ENCODE measurements at places on chromosomes 4 and X.
A peak's percentile ranks its signal among the peaks of the same experiment; 100 is the strongest.

DNA sequence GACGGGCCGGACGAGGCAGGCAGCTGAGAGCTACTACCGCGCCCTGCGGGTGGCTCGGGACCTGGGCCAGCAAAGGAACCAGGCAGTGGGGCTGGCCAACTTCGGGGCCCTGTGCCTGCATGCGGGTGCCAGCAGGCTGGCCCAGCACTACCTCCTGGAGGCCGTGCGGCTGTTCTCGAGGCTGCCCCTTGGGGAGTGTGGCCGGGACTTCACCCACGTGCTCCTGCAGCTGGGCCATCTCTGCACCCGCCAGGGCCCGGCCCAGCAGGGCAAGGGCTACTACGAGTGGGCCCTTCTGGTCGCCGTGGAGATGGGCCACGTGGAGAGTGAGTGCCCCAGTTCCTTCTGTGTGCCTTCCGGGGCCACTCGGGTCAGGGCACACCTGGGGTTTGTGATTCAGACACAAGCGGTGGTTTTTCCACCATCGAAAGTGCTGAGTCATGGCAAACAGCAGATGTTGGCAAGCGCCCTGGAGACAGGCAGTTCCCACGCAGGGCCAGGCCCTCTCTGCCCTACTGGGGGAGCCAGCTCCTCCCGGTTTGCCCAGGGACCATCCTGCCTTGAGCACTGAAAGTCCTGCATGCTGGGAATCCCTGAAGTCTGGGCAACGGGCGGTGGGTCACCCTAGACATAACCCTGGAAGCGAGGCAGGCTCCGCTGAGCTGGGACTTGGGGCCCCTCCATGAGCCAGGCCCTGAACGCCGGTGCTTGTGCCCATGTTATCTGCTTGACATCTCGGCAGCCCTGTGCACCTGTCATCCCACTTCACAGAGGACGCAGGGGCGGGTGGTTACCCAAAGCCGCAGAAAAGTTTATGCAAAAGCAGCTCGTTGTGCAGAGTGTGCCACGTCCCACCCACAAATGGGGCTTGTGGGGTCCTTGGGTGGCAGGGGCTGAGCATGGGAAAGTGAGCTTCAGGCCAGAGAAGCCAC lies 29.5 kb downstream of the SH3TC1 start:
- no peak for DNase-seq

DNA sequence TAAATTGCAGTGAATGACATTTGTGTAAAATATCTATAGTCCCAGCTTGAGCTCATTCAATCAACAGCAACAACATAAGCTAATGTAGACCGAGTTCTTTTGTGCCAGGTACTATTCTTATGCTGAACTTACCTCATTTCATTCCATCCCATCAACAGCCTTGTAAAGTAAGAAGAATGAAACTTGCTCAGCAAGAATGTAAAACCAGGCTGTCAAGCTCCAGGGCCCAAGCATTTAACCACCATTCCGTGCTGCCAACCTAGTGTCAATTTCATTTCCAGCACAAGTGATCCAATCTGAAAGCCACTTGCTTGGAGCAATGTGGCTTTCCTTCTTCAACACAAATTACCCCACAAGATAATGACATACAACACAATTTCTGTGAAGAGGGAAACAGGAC lies 36.6 kb downstream of the RASSF6 start:
- DNase-seq: no peak

DNA sequence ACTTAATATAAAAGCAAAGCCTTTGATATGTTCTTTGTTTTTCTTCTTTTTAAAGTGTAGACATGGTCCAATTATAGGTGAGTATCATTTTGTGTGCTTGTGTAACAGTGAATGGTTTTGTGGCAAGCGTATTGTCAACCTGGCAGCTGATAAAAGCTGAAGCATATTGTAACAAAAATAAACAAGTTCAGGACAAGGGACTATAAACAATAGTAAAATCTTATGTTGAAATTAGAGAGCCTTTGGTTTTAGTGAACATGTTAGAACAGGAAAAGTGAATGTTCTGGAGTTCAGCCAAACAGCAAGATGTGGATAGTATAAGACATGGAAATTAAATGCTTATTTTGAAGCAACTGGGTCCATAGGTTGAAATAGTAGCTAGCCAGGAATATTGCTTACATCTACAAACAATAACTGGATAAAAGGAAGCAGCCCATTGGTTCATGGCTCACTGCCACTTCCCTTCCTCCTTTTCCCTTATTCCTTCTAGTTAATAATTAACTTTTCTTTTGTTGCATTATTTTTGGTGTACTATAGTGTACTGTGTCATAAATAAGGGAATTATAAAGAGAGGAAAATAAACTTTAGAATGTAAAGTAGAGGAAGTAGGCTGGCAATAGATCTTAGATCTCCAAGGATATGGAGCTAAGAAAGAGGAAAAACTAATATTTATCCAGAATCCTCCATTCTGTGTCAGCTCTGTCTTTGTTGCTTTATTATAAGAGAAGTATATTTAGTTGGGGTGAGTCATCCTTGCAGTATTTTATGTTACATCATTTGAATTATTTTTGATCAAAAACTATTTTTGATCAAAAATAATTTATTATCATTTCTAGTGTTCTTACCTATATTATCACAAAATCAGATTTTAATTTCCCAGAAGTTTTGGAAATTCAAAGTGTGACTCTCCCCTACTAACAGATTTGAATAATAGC lies 65.6 kb downstream of the MRPL1 start:
- DNase-seq: no peak

GRCh38 chr4:86554646-86555045 lies 39.5 kb upstream of the PTPN13 start:
- no peak for DNase-seq

GRCh38 chrX:9147726-9148125 lies 113.8 kb upstream of the FAM9B start:
- no peak for DNase-seq

DNA sequence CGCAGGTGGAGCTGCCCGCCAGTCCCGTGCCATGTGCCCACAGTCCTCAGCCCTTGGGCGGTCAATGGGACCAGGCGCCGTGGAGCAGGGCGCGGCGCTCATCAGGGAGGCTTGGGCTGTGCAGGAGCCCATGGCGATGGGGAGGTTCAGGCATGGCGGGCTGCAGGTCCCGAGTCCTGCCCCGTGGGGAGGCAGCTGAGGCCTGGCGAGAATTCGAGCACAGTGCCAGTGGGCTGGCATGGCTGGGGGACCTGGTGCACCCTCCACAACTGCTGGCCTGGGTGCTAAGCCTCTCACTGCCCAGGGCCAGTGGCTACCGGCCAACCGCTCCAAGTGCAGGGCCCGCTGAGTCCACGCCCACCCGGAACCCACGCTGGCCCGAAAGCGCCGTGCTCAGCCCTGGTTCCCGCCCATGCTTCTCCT lies 646.5 kb downstream of the GABRG1 start:
- no peak for DNase-seq

- no peak for DNase-seq
Measured at GRCh38 chr4:138576684-138577083, 334.5 kb upstream of the SLC7A11 start.

DNA sequence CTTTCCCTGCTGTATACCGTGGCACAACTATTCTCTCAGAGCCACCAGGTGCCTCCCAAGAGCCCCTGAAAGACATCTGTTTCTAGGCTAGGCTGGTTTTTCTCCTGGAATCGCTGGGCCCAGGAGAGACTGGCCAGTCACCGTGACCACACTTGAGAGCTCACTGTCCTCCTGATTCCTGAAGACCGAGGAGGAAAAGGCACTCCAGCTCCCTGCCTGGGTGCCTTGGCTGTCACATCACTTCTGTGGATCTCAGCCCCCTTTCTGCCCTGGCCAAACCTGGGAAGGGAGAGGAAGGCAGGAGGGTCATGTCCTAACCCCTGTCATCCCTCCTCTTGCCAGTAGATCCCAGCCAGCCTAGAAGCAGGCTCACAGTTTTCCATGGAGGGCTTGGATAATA lies 54.7 kb upstream of the LAS1L start:
- peak; percentile 49 for DNase-seq

DNA sequence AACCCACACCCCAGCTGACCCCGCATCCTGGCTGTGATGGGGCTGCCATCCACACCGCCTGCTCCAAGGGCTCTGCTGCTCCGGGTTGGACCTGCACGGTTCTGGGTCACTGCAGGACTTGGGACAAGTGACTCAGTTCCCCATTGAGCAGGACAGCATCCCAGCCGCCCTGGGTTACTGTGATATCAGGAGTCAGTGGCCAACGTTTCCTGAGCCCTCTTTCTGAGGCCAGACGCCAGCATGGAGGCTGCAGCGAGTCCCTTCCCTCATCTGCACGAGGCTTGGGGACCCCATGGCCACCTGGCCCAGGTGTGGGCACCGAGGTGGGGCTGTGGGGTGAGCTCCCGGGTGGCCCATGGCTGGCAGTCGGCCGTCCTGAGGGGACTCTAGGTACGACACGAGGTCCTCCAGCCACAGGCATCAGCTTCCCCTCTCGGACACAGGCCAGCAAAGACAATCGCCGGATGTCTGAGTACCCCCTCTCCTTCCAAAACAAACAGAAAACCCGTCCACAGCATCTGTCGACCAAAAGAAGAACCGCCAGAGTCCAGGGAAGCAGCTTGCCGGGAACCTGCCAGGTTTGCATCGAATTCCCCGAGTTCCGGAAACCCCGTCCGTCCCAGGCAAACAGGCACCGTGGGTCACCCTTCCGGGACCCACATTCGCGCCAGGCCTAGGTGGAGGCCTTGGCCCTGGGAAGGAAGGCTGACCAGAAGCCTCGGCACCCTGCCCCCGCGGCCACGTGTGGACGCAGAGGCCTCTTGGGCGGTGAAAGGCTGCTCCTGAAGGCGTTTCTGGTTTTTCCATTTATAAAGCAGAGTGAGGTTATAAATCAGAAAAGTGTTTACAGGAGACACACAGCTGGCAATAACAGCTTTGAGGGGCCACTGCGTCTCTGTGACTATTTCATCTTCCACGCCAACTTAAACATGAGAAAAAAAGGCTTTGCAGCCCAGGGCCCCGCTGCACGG lies 136.0 kb downstream of the FAM53A start:
- no peak for DNase-seq

DNA sequence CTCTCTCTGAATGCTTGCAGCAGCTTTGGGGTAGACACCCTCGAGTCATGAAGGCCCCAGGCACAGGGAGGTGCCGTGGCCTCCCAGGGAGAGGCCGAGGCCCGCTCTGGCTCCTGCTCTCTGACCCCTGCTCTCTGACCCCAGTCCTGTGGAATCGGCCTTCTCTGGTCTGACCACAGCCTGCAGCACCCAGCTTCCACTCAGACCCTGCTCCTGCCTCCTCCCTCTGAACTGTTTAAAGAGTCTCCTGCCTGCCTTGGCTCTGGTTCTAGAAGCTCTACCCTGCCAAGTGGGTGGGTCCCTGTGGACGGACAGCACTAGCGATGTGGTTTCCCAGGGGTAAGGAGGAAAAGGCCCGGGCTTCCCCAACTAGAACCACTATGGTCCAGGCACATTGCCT lies 78.2 kb upstream of the TMEM150C start:
- DNase-seq: no peak

DNA sequence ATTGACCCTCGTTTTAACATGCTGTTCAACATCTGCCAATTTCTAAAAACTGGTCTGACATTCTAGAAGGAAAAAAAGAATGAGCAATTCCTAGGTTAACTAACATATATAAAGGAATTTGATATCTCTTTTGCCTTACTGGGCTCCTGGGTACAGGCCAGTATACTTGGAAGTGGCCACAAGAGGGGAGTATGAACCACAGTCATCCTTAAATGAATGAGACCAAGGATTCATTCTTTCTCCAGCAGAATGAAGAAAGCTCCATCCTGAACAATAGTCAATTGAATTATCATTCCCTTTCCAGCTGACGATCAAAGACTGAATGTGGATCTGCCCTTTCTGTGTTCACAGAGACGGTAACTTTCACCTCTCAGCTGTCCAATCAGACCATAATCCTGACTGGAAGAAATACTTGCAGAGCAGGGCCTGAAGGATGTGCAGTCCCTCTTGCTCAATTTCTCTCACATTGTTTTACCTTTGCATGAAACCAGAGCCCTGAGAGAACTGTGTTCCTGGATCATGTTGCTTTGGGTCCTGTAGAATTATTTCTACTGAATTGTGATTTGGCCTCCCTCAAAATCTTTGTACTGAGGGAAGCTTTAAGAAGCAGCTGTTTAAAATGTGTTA lies 14.8 kb upstream of the SPARCL1 start:
- DNase-seq: no peak

DNA sequence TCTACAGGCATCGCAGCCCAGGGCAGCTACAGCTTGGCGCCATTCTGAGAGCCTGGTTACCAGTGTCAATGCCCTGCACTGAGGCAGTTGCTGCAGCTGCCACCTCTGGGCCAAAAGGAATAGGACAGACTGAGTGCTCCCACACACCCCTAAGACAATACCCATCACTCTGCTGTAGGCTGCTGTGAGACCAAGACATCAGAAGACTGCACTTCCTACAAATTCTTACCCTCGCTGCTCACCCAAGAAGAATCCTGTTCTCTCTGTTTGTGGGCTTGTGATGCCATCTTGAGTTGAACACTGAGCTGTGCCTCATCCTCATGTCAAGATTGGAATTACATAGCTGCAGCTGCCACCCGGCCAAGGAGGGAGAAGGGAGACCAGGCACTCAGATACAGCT lies 1847.0 kb upstream of the PCDH10 start:
- no peak for DNase-seq

- DNase-seq: no peak
Measured at GRCh38 chrX:1389181-1389992, 2.5 kb downstream of the SLC25A6 start.

DNA sequence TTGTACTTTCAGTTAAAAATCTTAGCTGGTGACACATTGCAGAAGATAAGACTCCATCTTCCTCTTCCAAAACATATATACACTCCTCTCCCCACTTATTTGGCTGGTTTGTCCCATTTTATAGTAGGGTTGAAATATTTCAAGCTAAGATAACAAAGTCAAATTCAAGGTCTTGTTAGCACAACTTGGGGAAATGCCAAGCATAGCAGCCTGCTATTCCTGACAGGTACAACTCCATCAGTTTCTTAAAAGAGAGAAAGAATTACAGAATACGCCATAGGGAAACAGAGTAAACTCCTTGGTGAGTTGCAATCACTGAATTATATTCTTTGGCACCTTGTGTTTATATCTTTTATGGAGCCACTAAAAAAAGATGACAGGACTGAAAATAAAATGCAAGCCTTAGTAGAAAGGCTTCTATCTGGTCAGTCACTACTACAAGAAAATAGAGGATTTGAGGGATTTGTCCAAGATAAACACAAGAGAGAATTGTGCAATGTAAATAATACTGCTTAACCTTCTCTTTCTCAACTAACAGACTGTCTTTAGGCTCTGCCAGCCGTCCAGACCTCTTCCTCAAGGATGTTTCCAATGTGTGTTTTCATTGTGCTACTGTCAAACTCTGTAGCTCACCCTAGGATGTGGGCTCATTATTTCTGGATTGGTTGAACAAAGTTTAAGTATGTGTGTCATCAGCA lies 170.3 kb downstream of the VEGFC start:
- no peak for DNase-seq

GRCh38 chrX:37679888-37680287 lies 5.7 kb upstream of the XK start:
- no peak for DNase-seq
